Stimulated activated CD4-positive, alpha-beta T cell treated with anti-CD3 and anti-CD28 coated beads, Interleukin-12 subunit alpha, Interleukin-12 subunit beta, amount 100 ng/mL, for 24 hours (primary cell): ENCODE measurements at places on chromosomes 3 and 15.

- no peak for DNase-seq
These were observed 164.5 kb downstream of the TBC1D5 start for GRCh38 chr3:17577796-17578520.

DNA sequence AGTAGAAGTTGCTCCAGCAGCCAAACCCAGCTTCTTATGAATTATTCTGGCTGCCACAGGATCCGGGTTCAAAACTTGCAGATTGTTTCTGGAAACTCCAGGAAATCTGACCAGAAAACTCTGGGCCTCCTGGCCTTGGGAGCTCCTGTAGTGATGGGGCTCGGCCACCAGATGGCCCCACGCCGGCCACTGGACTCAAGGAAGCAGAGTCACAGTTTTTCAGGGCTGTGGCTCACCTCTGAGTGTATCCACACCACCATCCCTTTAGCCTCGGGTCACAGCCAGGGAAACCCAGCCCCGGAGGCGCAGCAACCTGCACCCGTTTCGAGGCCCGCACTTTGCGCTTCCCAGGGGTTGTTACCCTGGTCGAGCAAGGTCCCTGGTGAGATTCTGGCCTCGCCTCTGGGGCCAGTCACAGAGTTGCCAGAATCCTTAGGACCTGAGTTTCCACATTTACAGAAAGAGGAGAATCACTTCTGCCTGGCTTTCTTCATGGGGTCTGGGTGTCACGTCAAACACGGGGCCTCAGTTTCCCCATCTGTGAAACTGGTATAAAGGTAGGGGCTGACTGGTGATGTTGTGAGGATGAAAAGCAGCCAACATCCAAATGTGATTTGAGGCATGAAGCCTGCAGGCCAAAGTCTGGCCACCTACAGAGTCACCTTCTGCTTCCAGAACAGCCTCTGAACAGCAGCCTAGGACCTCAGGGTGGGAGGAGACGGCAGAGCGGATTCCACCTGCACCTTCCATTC, 53.5 kb upstream of the LCTL start:
- DNase-seq: peak; percentile 39

GRCh38 chr15:87489902-87490665, 766.5 kb downstream of the NTRK3 start:
- DNase-seq: no peak

DNA sequence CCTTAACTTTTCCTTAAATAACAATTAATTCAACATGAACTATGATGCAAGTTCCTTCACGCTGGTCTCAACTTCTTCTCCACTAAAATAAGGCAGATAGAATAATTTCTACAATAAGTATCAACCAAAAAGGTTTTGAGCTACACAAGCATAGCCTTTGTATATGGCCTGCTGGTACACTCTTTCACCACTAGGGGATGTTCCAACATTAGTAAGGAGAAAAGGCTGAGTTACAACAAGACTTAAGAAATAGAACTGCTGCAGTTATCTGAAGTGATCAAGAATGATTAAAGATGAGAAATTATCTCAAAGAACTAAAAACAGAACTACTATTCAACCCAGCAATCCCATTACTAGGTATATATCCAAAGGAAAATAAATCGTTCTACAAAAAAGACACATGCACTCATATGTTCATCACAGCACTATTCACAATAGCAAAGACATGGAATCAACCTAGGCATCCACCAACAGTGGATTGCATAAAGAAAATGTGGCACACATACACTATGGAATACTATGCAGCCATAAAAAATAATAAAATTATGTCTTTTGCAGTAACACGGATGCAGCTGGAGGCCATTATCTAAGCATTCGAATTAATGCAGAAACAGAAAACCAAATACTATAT, 14.4 kb downstream of the ATP13A3 start:
- DNase-seq: no peak

DNA sequence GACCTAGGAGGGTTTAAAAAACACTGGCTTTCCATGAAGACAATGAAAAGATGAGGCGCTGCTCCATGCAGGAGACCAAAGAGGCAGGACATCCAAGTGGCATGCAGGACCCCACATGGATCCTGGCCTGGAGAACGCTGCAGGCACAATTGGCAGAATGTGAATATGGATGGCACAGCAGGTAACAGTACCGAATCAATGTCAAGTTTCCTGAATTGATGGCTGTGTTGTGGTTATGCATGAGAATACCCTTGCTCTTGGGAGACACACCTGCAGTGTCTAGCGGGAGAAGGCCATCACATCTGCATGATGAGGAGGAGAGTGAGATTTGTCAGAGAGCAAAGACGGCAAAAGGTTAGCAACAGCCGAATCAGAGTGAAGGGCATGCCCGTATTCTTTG, 74.3 kb upstream of the SEC13 start:
- DNase-seq: no peak

- DNase-seq: peak; percentile 37
These were observed 212.5 kb downstream of the OSBPL10 start for GRCh38 chr3:31768479-31769125.

GRCh38 chr3:124767264-124767663, 37.0 kb downstream of the UMPS start:
- no peak for DNase-seq

DNA sequence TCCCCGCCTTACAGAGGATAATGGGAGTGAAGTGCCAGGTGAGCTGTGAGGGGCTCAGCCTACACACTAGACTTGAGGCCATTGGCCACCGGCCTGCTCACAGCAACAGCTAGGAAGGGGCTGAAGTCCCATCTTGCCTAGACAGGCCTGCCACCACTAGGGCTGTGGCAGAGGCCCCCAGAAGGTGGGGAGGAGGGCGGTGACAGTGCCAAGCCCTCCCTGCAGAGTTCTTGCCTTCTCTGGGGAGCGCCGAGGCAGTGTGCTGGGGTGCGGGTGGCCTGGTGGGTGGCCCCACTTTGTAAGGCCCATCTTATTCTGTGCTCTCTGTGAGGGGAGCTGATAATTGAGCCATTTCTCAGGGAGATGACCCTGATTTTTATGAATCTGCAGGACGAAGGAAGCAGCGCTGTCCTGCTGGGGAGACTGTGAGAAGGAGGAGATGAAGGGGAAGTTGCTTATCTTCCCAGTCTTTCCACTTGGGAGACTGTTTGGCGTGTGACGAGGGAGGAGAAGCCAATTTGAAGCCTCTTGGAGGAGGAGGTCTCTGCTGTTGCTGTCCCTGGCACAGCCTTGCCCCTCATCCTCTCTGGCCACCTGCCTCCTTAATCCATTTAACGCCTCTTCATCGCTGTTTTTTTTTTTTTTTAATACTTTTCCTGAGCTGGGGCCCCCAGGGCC, 104.3 kb downstream of the LINGO1 start:
- no peak for DNase-seq

GRCh38 chr15:55980511-55980910, 12.9 kb downstream of the NEDD4 start:
- DNase-seq: no peak

GRCh38 chr3:32384938-32385337, 6.7 kb upstream of the CMTM7 start:
- DNase-seq: no peak

DNA sequence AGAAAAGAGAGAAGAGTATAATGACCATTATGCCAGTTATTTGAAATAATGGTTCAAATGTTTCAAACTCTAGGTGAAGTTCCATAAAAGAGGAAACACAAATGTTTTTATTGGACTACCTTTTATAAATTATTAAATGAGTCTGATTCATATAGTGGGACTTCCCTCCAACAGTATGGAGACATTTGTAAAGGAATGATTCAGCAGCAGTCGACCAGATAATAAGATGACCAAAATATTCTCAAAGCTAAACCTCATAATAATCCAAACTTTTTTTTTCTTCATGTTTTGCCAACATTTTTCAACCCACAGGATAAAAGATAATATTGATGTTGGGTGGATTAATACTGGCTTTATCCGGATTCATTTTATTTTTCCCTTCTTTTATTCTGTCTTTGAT, 18.8 kb downstream of the TIPARP start:
- no peak for DNase-seq

DNA sequence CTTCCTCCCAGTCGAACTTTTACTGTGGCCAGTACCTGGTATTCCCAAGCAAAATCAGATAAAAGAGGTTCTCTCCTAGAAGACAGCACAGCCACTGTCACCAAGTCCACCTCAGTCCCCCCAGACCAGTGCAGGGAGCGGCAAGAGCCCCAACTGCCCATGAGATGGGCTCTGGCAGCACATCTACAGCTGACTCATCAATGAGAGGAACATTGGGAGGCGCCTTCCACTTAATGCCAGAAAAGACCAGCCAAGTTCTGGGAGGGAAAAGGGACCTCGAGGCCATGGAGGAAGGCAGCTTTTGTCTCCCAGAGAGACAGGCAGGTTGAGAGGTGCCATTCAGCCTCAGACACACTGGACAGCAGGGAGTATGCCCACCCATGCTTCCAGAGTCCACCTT, 28.2 kb downstream of the POC1A start:
- no peak for DNase-seq

DNA sequence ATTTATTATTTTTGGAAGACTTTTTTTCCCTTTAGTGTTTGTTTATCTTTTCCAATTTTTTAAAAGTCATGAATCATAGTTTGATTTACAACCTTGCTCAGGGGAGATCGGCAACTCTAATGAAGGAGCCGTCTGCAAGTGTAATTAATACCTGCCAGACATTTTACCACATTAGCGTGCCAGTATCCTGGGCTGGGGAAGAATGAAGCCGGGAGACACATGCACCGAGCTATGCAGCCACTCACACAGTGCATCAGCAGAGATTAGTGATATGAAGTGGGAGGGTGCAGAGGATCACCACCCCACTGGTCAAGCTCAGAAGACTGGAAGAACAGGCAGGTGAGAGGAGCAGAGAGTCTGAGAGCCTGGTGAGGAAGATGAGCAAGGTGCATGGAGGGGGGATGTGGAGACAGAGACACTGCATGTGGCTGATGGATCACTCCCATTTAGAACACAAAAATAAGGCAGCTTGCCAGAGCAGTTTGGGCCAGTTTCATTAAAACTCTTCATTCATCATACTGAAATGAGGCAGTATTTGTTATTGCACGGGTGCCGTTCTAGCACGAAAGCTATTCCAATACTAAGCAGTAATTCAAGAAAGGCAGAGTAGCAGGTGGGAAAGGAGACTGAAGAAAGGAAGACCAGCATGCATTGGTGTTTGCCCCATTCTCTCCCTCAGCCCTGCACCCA, 821.6 kb downstream of the TUSC7 start:
- DNase-seq: no peak

DNA sequence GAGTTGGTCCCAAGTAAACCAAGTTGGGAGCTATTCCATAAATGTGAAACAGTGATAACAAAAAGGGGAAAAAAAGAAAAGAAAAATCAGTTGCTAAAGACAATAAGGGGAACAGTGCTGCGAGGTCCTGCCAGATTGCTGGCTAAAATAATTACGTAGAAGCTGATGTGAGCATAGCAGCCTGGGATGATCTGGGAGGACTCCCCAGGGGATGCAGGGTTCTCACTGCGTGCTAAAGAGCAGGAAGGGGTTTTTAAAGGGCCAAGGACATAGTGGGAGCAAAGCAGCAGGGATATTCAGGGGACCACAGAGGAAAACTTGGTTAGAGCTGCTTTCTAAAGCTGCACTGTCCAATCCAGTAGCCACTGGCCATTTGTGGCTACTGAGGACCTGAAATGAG, 133.0 kb upstream of the UMPS start:
- DNase-seq: no peak

DNA sequence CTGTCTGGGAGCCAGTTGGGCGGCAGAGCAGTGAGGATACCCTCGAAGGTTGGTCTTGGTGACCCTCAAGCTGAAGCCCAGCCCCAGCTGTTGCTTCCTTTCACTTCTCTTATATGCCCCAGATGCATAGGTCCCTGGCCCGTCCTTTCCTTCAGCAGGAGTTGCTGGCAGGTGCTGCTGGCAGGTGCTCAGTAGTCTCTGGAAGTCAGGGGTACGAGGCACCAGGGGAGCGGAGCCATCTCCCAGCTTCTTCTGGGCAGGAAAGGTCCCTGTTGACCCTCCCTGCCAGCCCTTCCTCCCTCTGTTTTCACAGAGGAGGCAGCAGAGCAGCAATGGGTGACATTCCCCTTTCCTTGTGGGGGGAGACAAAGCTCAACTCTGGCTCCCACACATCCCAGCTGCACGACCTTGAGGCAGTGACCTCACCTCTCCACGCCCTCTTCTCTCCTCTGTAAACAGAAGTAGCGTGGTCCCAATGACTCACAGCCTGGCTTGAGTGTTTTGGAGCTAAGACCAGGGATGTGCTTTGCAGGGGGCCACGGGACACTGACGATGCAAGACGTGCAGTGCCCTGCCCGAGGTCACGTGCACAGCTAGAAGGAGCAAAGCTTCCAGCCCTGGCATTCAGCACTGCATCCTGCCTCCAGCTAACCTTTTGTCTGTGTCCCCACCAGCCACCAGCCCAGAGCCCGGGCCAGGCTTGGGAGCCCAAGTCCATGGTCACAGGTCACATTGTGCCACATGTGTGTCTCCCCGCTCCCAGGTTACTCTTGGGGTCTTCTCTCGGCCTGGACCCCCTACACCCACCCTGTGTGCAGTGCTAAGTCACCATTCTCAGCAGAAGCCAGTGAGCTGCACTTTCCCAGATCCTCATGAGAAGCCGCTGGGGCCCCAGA, 49.7 kb downstream of the SLC6A6 start:
- no peak for DNase-seq

GRCh38 chr15:84970843-84971242, 10.8 kb upstream of the PDE8A start:
- DNase-seq: no peak

DNA sequence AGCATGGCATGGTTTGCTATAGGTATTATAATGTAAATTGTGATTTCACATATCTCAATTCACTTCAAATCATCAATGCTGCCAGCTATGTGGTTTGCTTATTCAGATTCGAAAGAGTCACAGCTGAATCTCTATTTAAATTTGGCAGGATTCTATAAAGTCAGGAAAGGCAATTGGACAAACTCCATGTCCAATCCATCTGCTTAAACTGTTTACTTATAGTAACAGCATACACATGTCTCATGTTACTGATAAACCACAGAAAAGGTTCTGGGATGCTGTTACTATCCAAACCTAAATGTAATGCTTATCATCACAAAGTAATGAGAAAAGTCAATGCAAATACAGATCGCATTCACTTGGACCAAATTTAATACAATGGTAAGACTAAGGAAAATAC, 229.7 kb downstream of the ISL2 start:
- DNase-seq: no peak

DNA sequence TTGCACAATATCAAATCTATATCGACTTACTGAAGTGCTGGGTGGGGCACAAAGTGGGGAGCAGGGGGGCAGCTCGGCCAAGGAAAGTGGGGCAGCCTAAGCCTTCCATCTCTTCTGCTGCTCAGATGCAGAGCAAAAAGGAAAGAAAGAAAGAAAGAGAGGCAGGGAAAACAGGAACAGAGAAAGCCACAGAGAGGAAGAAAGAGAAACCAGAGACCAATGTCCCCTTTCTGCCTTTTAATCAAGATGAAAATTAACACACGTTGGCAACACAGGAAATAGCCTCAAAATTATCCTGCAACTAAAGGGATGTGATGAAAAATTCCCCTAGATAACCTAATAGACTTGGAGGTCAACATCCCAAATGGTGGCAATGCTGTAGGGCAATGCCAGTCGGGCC, 72.2 kb upstream of the RAD18 start:
- no peak for DNase-seq

DNA sequence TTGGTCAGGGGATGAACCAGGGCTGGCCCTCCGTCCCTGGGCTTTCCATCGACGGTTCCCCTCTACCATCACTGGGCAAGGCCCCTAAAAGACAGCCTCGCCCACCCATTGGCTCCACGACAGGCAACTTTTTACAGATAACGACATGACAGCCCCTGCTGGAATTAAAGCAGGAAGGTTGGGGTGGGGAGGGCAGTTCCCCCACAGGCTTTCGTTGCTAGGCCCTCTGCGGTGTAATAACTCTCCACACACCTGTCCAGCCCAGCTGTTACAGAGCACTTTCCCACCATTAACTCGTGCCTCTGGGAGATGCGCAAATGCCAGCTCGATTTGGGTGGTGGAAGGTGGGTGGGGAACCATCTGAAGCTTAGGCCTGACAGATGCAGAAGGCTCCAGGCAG, 264.2 kb upstream of the TLE3 start:
- DNase-seq: no peak
